Kidney capillary endothelial cell (primary cell): ENCODE measurements at places on chromosomes 1 and 21.

GRCh38 chr1:92465256-92465647 is 21.5 kb downstream of the GFI1 start:
- DNase-seq, result no peak

DNA sequence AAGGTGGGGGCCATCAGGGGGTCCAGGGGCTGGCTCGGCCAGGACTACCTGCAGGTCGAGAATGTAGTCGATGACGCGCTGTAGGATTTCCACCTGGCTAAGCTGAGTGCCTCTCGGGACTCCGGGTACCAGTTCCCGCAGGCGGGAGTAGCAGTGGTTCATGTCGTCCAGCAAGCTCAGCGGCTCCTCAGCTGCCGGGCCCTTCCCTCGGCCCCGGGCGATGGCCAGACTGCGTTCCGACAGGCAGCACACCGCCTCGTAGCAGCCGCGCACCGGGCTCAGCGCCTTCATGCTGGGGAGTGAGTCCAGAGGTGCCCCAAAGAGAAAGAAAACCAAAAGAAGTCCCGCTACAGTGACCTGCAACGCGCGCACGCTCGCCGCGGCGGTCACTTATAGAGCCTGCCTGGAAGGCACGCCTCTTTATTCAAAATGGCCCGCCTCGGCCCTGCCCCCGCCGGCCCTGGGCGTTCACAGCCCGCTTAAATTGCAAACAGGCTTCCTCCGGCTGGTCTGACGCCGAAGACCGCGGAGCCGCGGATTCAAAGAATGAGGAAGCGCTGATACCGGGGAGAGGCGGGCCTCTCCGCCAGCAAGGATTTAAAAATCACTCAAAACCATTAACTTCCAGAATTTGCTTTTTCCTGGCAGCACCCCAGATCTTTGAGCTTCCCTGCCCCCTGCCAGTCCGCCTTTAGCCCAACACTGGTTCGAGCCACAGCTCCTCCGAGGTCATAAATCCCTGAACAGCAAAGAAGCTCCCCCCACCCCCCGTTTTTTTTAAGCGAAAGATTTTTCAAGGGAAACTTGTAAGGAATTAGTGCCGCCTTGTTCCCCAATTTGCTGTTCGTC is at the start of gene ID3:
ID3 (minus strand) TSS at position 366 of the 849 bp plus-strand sequence; CDS start at position 291, 75 bp downstream.
- peak; percentile 92 for DNase-seq

- no peak for DNase-seq
These were observed 154.8 kb downstream of the SLC45A1 start for GRCh38 chr1:8472668-8473067.

DNA sequence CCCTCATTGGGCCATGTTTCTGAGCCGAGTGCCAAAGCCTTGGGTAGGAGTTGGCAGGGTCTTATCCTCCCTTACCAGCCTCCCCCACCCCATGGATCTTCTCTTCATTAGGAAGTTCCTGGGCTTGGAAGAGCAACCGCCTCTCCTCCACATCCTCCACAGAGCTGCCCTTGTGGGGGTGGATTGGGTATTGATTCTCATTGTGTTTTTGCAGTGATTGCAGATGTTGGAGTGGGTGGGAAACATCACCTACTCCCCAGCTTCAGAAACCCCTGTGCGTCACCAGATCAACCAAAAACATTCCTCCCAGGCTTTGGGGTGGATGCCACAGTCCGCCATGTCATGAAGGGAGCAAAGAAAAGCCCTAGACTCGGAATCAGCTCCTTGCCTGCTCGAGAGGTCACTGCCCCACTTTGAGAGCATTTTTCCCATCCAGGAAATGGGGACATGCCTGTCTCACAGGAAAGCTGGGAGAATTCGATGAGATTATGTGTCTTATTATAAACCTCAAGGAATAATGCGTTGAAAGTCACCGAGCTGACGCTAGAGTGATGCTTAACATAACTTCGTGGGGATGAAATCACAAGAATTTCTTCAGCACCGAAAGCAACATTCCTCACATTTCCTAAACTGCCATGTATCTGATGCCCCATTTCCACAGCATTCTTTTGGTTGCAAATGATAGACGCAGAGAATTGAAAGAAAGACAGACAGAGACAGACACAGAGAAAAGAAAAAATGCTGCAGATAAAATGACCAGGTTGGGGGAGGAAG is 44.7 kb upstream of the ZBTB40 start:
- no peak for DNase-seq

GRCh38 chr1:45442272-45442671 is 48.7 kb downstream of the TESK2 start:
- DNase-seq, result peak; percentile 27

DNA sequence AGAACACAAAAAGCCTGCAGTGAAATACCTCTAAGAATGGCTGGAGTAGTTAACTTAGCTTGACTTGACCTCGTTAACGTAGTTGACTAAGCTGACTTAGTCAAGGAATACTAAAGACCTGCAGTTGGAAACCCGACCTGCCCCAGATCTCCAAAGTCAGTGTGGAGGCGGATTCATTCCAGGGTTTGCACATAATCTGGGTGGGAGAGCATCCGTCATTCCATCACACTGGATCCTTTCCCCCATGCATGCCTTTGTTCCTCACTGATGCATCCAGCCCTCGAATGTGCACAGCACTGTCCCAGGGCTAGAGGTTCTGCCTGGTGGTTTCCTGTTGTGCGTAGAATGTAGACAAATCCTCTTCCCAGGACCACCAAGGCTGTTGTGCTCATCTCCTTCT is 76.4 kb downstream of the KCNN3 start:
- no peak for DNase-seq

GRCh38 chr21:21034036-21034435 is 35.8 kb downstream of the NCAM2 start:
- DNase-seq, result no peak

DNA sequence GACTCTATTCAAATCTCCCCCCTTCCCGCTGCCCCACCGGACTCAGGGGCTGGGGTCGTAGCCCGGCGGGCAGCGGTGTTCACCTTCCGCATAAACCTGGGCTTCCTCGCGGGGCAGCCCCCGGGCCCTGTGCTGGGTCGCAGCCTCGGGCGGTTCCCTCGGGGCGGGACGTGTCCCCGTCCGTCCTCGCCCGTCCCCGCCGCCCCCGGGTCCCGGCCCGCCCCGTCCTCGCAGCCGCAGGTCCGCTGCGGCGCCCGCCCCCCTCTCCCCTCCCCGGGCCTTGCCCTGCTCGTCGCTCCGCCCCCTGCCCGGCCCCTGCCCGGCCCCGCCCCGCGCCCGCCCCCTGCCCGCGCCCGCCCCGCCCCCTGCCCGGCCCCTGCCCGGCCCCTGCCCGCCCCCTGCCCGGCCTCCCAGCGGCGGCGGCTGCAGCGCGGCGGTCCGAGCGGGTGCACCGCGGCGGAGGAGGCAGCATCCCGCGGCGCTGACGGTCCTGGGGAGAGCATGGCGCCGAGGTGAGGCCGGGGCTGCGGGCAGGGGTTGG is at the start of gene COL18A1:
COL18A1 (plus strand) TSS at position 436 of the 541 bp plus-strand sequence; CDS start at position 502, 66 bp downstream.
- no peak for DNase-seq

- DNase-seq, result no peak
These were observed 556.7 kb upstream of the TMPRSS15 start for GRCh38 chr21:18960306-18960705.

DNA sequence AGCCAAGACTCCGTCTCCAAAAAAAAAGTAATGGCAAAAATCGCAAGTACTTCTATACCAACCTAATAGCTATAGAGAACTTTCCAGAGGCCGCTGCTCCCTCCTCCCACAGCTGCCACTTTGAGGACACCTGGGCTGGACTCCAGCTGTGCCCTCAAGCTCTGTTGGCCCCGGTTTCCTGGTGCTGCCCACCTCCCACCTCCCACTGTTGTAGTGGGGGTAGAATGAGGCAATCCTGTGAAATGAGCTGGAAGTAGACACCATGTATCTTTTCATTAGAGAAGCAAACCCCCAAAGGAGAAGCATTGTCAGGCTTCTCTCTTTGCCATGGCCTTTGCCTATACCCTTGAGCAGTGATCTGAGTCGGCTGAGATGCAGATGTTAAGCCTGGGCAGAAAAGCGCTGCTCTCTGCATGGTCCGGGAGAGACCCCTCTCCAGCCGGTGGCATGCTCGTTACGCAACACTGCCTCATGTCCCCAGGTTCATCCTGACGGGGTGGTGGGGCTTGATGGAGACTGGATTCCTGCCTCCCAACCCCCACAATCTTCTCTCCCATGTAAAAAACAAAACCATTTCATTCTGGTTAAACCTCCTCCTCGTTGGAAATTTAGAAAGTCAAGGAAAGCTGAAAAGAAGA is 39.7 kb downstream of the SIM2 start:
- no peak for DNase-seq

DNA sequence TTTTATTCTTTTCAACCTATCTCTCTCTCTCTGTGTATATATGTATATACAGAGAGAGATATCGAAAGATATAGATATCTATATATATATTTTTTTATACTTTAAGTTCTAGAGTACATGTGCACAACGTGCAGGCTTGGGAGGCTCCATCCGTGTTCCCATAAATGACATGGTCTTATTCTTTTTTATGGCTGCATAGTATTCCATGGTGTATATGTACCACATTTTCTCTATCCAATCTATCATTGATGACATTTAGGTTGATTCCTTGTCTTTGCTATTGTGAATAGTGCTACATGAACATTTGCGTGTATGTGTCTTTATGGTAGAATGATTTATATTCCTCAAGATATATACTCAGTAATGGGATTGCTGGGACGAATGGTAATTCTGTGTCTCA is 55.2 kb upstream of the GPR88 start:
- DNase-seq, result no peak

- no peak for DNase-seq
These were observed 4.2 kb downstream of the SPSB1 start for GRCh38 chr1:9296850-9297249.

- DNase-seq, result no peak
These were observed 3.3 kb downstream of the CCSAP start for GRCh38 chr1:229339520-229339919.

- DNase-seq, result no peak
These were observed 187.8 kb downstream of the LRRIQ3 start for GRCh38 chr1:74010206-74010605.

DNA sequence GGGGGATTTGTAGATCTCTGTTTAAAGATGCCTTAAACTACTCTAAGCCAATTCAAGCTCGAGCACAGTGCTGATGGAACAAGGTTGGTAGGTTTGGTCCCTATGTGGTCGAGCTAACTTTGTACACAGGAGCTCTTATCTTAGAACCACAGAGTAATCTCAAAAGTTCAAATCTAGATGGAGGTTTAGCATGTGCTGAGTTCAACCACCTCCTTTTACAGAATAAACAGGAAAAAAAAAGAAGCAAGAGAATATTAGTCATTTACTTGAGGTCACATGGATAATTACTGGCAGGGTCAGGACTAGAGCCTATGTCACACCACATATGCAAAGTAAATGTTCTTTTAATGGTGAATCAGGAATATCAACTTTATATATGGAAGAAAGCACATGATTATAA is 86.2 kb downstream of the DTL start:
- no peak for DNase-seq

DNA sequence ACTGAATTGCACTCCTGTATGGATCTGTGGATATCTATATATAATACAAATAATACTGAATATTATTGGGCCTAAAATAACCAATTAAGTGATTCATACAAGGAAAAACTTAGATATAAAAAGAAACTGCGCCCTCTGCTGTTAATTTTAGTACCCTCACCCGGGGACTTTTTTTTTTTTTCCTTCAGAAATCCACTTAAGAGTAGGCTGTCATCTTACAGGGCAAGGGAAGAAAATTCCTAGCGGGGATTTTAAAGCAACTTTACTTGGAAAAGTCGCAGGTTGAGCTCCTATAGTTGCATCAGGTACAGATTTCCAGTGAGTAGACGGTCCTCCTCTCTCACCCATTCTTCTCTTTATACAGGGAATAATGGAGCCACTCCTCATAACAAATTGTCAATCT is 1.3 kb downstream of the NTNG1 start:
- peak; percentile 59 for DNase-seq

- peak; percentile 58 for DNase-seq
These were observed 16.4 kb upstream of the CGN start for GRCh38 chr1:151494741-151495281.

GRCh38 chr21:39125752-39126485 is 57.3 kb downstream of the PSMG1 start:
- DNase-seq, result peak; percentile 78

- no peak for DNase-seq
These were observed 41.9 kb upstream of the EPS8L3 start for GRCh38 chr1:109805486-109806165.

DNA sequence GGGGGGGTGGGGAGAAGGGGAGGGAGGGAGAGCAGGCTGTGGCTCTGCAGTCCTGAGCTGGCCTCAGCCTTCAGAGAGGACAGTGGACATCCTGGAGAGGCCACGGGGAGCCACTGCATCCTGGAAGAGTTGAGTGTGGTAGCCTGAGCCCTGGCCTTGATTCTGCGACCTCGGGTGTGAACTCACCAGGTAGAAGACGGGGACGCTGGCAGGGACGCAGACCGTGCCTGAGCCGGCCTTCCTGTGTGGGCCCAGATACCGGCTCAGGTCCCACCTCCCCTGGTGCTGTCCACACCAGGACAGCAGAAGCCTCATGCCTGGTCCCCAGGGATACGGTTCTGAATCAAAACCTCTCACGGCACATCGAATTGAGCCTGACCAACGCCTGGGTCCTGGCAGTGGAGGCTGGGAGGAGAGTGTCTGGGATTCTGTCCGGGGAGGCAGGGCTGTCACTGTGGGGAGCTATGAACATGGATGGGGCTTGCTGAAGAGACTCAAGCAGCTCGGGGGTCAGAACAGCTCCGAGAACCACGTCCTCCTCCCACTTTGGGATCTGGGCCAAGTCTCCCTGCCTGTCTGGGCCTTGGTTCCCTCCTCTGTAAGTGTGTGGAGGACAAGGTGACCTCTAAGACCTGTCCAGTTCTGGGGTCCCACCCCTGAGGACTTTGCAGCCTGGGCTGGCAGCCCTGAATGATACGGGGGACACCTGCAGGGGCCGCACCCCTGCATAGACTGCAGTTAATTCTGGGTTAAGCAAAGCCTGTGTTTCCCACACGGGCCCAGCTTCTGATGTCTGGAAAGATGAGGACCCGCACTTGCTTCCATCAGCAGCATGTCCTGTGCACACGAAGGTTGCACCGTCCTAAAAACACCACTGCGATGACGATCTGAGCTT is 30.4 kb downstream of the RRP1 start:
- no peak for DNase-seq

- no peak for DNase-seq
These were observed 33.6 kb downstream of the TP73 start for GRCh38 chr1:3685906-3686305.

- peak; percentile 50 for DNase-seq
These were observed 18.2 kb downstream of the RXRG start for GRCh38 chr1:165426745-165427144.

- no peak for DNase-seq
These were observed 57.4 kb upstream of the NRIP1 start for GRCh38 chr21:15122241-15122640.

DNA sequence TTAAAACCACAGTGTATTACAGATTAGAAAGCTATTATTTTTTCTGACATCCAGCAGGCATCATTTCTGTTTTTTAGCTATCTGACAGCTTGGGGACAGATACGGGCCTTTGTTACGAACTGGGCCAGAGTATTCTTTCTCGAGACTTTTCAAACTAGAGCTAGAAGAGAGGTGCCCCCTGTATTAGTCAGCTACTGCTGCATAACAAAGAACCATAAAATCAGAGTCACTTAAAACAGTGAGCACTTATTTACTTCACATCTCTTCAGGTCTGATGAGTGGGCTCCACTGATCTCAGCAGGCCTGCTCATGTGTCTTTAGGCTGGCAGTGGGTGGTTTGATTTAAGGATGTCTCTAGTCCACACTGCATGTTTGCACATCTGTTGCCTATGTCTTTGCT is 67.8 kb downstream of the BACH1 start:
- no peak for DNase-seq

- DNase-seq, result no peak
These were observed 265.0 kb downstream of the NPHP4 start for GRCh38 chr1:5727191-5727590.
